ENCODE measurements at places on chromosomes 12 and 14.

- no peak for DNase-seq
These were observed 38.7 kb downstream of the KCNH5 start for GRCh38 chr14:63006531-63006930.

DNA sequence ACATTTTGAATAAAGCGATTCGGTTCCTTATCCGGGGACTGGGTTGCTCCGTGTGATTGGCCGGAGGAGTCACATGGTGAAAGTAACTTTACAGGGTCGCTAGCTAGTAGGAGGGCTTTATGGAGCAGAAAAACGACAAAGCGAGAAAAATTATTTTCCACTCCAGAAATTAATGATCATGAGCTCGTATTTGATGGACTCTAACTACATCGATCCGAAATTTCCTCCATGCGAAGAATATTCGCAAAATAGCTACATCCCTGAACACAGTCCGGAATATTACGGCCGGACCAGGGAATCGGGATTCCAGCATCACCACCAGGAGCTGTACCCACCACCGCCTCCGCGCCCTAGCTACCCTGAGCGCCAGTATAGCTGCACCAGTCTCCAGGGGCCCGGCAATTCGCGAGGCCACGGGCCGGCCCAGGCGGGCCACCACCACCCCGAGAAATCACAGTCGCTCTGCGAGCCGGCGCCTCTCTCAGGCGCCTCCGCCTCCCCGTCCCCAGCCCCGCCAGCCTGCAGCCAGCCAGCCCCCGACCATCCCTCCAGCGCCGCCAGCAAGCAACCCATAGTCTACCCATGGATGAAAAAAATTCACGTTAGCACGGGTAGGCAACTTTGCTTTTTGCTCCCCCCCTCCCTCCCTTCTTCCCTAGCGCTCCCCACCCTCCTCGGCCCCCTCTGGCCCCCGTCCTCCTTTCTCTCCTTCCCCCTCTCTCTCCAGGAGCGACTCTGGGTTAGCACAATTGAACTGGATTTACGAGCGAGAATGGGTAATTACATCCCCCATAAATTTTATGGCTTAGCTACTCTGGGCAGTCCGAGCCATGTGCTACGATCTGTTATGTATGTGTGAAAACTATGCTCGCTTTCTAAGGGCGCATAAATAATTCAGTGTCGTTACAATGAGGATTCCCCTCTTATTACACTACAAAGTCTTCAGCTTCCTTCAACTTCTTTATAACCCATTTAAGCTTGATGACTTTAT, at the start of gene HOXC4:
TSS of gene HOXC4 (plus strand) at position 85 of the 991 bp plus-strand sequence. CDS start at position 173, 88 bp downstream.
- no peak for DNase-seq

- no peak for DNase-seq
These were observed 55.4 kb downstream of the OTX2 start for GRCh38 chr14:56754921-56755320.

GRCh38 chr12:11765817-11766794, 116.6 kb downstream of the ETV6 start:
- DNase-seq: no peak

GRCh38 chr12:23099104-23099503, 474.1 kb downstream of the ETNK1 start:
- DNase-seq: no peak

- DNase-seq: no peak
These were observed 85.7 kb downstream of the PPP2R5E start for GRCh38 chr14:63457498-63457897.

- DNase-seq: no peak
These were observed 329.0 kb downstream of the C12orf75 start for GRCh38 chr12:105659355-105660075.

- DNase-seq: no peak
These were observed 12.7 kb upstream of the GPATCH2L start for GRCh38 chr14:76138758-76139723.
